ENCODE measurements at places on chromosomes 3 and 15.

GRCh38 chr3:182438398-182438797, 354.9 kb upstream of the ATP11B start:
- no peak for DNase-seq

DNA sequence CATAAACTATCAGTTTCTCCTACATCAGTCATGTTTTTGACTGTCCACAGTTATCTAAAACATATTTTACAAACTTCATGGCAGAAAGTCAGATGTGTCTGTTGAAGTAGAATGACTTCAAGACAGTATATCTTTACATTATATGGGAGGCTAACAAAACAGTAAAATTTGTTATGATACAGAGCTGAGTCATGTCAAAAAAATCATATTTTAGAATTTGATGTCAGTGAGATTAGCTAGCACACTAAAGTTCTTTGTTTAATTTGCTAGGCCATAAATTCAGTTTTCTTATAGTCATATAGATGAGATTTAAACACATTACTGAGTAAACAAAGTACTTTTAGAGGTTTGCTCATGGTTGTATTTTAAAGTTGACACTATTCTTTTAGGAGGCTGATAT, 80.3 kb upstream of the IGSF10 start:
- DNase-seq = no peak

GRCh38 chr3:64303881-64304280, 78.6 kb upstream of the PRICKLE2 start:
- no peak for DNase-seq

DNA sequence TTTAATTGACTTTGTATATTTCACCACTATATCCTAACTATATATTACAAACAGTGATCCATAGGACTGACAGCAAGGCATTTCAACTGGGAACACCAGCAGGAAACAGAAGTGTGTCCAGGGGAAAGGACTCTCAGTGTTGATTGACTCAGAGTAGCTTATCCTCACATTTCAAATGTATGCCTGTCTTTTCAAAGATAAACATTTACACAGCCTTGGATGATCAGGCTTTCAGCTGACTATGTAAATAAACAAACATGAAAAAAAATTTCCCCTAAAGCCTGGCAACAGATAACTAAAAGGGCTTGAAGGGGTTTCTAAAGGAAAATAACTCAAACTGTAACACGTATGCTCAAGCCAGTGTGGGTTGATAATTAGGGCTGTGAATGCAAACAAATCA, 321.8 kb downstream of the TBC1D5 start:
- DNase-seq = no peak

All from iPS-NIHi11 (cell line).